Posterior cingulate gyrus (tissue), 11 donors: ENCODE measurements at places on chromosomes 3 and 15.

GRCh38 chr3:129582799-129583198 is 23.7 kb downstream of the PLXND1 start:
- DNase-seq, result no peak

GRCh38 chr3:127426444-127427153 is 138.8 kb upstream of the PRR20G start:
- peak; percentile 54 for DNase-seq

DNA sequence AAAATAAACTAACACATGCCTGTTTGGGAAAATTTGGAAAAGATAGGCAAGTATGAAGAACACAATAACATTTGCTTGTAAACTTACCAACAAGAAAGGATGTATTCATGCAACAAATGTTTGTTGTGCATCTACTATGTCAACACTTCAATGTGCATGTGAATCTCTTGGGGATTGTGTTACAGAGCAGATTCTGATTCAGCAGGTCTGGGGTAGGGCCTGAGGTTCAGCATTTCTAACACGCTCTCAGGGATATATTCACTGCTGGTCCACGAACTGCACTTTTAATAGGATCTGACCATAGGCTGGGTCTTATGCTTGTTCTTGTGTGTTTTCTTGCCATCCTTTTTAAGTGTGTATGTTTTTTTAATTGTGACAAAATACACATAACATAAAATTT is 11.8 kb downstream of the GPD1L start:
- DNase-seq, result no peak

GRCh38 chr3:177068967-177069366 is 128.3 kb downstream of the TBL1XR1 start:
- no peak for DNase-seq

GRCh38 chr3:157204431-157204830 is 44.5 kb upstream of the CCNL1 start:
- no peak for DNase-seq

DNA sequence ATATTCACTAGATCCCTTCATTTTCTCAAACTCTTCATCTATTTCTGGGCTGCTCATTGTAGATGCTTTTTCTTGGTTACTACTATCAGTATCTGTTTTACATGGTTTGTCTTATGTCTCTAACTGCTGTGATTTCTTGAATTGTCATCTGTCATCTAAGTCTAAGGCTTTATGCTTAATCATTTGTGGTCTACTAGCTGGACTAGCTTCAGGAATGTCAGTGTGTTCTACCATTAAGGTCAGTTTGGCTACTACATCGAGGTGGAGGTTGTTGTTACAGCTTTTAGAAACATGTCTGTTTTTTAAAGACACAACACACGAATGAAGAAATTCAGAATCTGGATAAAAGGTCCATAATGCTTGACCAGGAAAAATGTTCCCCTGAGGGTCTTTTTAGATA is 82.2 kb downstream of the ABI3BP start:
- no peak for DNase-seq

DNA sequence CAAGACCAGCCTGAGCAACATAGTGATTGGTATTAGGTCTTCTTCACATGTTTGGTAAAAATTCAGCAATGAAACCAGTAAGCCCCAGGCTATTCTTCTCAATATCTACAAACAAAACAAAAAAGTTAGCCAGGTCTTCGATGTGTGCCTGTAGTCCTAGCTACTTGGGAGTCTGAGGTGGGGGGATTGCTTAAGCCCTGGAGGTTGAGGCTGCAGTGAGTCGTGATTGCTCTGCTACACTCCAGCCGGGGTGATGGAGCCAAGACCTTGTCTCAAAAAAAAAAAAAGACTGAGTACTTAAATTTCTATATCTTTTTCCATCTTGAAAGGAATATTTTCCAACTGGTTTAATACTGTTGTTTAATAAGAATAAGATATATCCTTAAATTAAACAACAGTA is 106.8 kb downstream of the MBNL1 start:
- no peak for DNase-seq

- DNase-seq, result no peak
These were observed 783.3 kb upstream of the CADM2 start for GRCh38 chr3:84175449-84175848.

DNA sequence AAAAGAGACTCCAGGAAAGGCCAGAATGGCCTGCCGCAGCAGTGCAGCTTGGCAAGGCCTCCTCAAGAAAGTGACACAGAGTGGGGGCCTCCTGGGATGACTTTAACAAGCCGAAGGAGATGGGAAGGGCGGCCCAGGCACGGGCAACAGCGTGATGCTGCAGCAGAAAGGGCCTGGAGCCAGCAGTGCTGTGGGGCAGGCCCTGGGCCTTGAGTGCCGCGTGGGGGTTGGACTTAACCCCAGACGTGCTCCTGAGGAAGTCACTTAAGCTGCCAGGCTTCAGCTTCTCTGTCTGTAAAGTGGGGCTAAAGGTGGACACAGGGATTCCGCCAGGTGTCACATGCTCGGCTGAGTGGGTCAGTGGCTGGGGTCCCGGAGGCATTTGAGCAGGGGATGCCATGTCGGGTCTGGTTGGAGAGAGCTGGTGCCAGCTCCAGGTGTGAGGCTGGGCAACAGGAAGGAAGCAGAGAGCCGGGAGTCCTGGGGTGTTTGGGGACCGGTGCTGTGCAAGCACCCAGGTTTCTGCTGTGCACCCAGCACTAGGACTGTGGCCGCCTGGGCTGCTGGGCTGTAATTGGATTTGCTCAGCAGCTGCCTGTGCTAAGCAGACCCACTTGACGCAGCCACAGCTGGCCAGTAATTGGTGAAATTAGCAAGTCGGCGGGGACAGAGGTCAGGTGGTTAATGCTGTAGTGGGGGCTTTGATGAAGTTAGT is 7.8 kb downstream of the DNAJB8 start:
- DNase-seq, result no peak

GRCh38 chr3:134535186-134535970 is 49.5 kb downstream of the CEP63 start:
- DNase-seq, result no peak

- no peak for DNase-seq
These were observed 230.4 kb downstream of the ABHD5 start for GRCh38 chr3:43921056-43921648.

GRCh38 chr3:149042789-149043386 is 43.4 kb downstream of the HLTF start:
- DNase-seq, result no peak

DNA sequence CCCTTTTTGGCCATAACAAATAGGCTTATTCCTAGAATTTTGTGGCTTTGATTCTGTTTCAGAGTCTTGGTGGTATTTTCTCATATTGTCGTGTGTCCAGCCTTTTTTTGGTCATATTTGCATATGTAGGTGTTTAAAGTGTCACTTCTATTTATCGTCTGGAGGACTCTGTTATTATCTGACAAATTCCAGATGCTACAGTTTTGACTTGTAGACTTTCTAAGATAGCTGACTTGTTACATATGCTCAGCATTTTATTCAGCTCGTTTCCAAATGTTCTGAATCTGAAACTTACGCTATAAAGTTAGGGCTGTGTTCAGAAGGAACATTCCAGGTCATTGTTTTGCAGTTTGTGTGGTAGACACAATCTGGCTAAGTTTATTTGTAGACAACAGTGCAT is 1.9 kb downstream of the PPP4R2 start:
- DNase-seq, result no peak

GRCh38 chr3:4614070-4614469 is 120.9 kb downstream of the ITPR1 start:
- no peak for DNase-seq

- DNase-seq, result no peak
These were observed 17.1 kb downstream of the ZBED2 start for GRCh38 chr3:111577798-111578685.

DNA sequence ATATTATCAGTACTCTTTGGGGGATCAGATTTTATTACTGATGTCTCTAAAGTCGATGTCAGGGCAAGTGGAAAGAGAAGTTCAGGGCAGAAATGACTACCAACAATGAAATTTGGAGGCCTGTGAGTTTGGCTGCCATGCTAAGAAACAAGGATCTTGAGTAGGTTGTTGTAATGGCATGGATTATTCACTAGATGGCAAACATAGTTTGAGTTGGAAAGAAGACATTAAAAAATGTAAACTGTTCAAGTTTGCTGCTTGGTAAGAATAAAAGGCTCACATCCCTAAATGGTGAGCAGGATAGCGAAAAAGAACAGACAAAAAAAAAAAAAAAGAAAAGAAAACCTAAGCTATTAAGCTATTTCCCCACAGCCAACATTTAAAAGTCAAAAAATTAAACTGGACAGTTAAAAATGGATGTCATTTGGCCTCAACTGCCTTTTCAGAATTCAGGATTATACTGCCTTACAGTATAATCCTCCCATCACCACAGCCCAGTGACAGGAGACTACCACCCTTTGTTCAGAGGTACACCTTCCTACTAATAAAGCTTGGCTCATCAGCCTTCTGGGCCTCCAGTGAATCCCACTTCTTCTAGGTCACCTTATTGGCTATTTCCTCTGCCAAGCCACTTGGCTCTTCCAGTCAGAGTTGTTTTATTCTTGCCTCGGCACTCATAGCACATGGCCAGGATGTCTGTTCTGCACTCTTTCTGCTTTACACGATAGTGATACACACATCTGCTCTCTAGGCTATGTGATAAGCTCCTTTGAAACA is 163.7 kb downstream of the PLD1 start:
- no peak for DNase-seq

- no peak for DNase-seq
These were observed 70.7 kb upstream of the VEPH1 start for GRCh38 chr3:157573780-157574378.

GRCh38 chr3:146280864-146281263 is 30.0 kb upstream of the PLSCR4 start:
- DNase-seq, result no peak

GRCh38 chr15:93829115-93829870 is 402.1 kb upstream of the MCTP2 start:
- DNase-seq, result no peak

- DNase-seq, result no peak
These were observed 198.3 kb downstream of the OPA1 start for GRCh38 chr3:193791041-193792032.

DNA sequence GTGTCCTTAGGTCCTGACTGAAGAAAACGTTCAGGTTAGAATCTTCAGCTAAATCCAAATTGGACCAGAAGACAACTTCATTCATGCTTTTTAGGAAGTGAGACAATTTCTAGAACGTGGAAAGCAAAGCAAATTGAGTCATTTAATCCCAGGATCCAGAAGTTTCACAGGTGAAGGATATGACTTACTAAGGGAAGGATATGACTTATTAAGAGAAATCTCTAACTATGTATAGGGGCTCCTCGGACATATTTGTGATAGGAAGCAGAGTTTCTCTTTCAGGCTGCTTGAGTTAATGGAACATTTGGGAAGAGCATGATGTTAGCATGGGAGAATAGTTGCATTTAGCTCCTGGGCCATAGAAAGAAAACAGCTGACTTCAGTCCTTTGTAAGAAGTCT is 16.1 kb upstream of the PLOD2 start:
- DNase-seq, result no peak

- DNase-seq, result peak; percentile 80
These were observed 105.0 kb downstream of the KLHL25 start for GRCh38 chr15:85689729-85690128.

DNA sequence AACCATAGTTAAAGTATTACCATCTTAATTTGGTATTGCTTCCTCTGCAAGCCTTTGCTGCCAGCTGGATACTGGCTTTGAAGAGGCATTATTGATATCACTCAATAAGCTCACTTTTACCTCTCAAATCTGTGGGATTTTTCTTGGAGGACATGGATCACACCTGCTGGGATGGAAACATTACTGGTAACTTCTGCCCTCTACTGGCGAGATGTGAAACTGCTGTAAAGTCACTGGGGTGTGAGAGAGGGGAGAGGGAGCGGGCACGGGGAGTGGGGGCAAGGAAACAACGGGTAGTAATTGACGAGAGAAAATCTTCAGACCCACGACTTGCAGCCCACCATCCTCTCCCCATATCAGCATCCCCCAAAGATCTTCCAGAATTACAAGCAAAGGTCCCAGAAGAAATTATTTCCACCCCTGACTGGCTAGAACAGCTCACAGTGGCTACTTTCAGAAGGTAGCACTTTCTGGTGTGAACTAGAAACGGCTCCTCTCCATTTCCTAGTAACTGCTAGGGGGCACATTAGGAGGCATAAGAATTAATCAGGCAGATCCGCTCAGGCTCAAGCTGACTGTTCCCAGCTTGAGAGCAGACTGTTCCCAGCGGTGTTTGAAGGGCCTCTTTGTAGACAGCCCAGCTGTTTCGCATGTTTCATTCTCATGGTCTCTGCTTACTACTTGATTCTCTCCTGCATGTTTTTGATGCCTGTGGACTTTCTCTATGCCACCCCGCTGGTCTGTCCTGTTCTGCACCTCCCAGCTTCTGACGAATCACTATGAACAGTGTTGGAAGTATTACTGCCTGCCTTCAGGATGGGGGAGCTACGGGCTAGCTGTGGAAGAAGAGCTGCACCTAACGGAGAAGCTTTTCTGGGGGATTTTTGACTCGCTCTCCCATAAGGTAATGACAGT is 230.4 kb upstream of the CHRM5 start:
- DNase-seq, result no peak

DNA sequence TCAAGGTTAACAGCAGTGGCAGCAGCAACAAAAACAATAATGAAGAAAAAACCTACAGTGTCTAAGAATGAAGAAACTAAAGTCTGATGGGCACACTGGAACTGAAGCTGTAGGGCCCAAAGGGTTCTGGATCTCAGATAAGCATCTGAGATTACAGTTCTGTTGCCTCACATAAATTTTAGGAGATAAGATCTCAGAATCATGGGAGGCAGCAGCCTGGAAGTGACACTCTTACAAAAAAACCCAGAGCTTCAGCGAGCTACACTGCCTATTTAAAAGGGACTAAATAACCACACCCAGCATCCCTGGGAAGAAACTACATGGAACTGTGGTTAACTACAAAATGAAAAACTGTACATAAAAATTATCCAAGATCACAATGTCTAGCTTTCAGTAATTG is 61.2 kb downstream of the PLD1 start:
- DNase-seq, result no peak

- no peak for DNase-seq
These were observed 141.6 kb upstream of the SPRED1 start for GRCh38 chr15:38111070-38111469.

GRCh38 chr3:59920822-59921221 is 871.0 kb upstream of the CFAP20DC start:
- DNase-seq, result no peak

- DNase-seq, result no peak
These were observed 57.6 kb downstream of the LRIG1 start for GRCh38 chr3:66443118-66443803.

- DNase-seq, result no peak
These were observed 3.2 kb downstream of the MAPKBP1 start for GRCh38 chr15:41777421-41777973.

- no peak for DNase-seq
These were observed 12.4 kb upstream of the UBR1 start for GRCh38 chr15:43118286-43118685.
